Caco-2 (cell line): ENCODE measurements at places on chromosomes 13 and 19. TPM values are rescaled to one million over a fixed set of nuclear protein-coding genes. Genes with fewer than 3 reads are reported as not detected.

The SNRPD2 gene
- total RNA-seq: 579 and 587 TPM in 2 replicates

The CBLC gene
- 42.3 and 43.6 TPM in 2 replicates for total RNA-seq

The NDUFS7 gene
- total RNA-seq: 111 and 114 TPM in 2 replicates

The FFAR3 gene
- total RNA-seq: not detected in 2 replicates

The FREM2 gene
- total RNA-seq: 35.5 and 42.6 TPM in 2 replicates

The MCEMP1 gene
- total RNA-seq: not detected in 2 replicates

The ZNF85 gene
- not detected in 2 replicates for total RNA-seq

The TMEM86B gene
- total RNA-seq: 18.0 and 21.2 TPM in 2 replicates

The IRGC gene
- total RNA-seq: not detected in 2 replicates

The TEX29 gene
- total RNA-seq: 0.39 TPM in 1 of 2 replicates, not detected in the other

The BORA gene
- total RNA-seq: 25.8 and 27.5 TPM in 2 replicates

The ICAM1 gene
- total RNA-seq: 15.7 and 17.9 TPM in 2 replicates

The KIR2DL3 gene
- not detected in 2 replicates for total RNA-seq

The MPND gene
- total RNA-seq: 34.9 and 35.7 TPM in 2 replicates

The HSD17B14 gene
- 27.8 and 30.8 TPM in 2 replicates for total RNA-seq

The ATCAY gene
- not detected in 2 replicates for total RNA-seq

The EFNA2 gene
- total RNA-seq: 18.6 and 20.6 TPM in 2 replicates

The LYPD5 gene
- total RNA-seq: 0.93 and 0.95 TPM in 2 replicates

The SBK3 gene
- 2.3 and 2.4 TPM in 2 replicates for total RNA-seq

The SPRED3 gene
- 2.9 and 3.5 TPM in 2 replicates for total RNA-seq

The NLRP9 gene
- not detected in 2 replicates for total RNA-seq

The DZIP1 gene
- total RNA-seq: 6.5 and 8.1 TPM in 2 replicates

The OVOL3 gene
- not detected in 2 replicates for total RNA-seq
